ENCODE measurements at places on chromosomes 13 and 19.
A peak's percentile ranks its signal among the peaks of the same experiment; 100 is the strongest.

DNA sequence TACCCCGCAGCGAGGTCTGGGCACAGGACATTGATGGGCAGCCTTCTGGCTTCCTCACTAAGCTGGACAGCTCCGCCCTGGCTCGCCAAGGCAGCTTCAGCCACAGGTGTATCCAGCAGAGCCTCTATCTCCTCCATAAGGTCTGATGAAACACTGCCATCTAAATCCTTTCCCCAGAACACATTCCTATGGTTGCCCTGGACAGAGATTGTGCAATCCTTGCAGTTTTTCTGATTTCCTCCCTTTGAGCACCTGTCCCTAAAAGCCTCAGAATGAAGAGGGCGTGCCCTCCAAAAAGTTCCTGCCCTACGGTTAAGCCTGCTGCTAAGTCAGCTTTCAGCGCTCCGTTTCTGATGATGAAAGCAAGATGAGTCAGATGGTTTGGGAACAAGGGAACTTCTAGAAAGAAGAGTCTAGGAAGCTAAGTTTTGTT is 21.0 kb downstream of the CLEC4M start:
- no peak for DNase-seq

- no peak for DNase-seq
Measured at GRCh38 chr13:32609428-32609827, 23.2 kb downstream of the PDS5B start.

DNA sequence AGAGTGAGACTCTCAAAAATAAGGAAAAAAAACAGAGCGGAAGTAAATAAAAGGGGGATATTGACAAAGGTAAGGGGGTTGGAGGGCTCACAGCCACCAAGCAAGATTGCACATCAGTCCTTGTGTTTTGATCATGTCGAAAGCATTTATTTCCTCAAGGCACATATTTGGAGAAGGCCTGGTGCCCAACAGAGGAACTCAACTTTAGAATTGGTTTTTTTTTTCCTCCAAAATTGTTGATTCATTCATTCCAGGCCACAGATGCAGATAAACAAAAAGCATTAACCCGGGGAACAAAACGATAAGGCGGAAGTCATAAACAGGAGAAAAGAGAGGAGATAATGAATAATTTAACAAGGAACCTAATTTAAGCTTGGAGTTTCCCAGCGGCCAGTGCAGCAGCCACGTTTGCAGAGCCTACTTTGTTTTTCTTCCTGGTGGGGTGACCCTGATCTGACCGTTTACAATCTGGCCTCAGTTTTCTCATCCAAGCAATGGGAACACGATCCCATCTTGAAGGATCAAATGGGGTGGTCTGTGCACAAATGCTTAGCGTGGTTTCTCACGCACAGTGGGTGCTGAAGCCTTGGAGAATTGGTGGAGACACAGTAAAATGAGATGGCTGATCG is 2.1 kb upstream of the PTPRS start:
- no peak for DNase-seq

DNA sequence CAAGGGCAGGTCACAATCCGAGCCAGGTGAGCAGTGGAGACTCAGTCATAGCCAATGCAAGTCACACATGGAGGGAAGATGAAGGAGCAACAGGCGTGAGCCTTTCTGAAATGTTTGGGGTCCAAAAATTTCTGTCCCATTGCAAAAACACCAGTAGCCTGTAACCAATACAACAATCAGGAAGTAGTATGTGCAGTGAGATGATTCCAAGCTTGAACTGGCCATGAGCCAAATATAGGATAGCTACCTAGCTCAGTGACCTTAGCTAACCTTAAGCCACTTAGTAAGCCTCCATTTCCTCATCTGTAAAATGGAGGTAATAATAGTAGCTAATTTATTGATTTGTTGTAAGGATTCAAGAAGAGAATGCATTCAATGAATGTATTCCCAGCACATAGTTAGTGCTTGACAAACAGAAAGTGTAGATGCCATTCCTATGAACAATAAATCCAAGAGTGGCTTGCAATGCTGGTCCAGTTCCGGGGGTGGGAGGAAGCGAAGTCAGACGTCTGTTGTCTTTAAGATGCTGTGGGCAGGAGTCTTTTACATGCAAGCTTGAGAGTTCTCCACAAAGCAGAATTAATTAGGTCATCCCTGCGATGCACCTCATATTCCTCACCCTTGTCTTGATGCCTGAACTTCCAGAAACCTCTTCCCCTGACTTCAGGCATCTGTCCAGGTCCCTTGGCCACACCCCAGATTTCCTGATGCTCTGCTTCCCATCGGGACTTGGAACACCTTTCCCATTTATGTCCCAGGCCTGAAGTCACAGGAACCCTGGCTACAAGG is 195.7 kb upstream of the UBL3 start:
- peak; percentile 55 for DNase-seq

DNA sequence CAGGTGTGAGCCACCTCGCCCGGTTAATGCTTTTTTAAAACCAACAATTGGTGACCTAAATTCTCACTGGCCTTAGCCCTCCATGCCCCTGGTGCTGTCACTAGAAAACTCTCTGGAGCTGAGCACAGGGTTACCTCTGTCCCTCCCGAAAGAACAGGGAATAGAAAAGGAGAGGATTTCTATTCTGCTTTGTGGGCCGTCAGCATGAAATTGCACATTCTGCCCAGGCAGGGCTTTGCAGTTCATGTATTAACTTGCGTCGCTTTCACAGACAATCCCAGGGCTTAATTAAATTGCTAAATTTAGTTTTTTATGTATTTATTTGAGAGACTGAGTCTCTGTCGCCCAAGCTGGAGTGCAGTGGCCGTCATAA is 583 bp upstream of the ZNF480 start:
- no peak for DNase-seq

Measured in vagina (tissue), 2 donors.